ENCODE measurements at places on chromosomes 16 and 17.

DNA sequence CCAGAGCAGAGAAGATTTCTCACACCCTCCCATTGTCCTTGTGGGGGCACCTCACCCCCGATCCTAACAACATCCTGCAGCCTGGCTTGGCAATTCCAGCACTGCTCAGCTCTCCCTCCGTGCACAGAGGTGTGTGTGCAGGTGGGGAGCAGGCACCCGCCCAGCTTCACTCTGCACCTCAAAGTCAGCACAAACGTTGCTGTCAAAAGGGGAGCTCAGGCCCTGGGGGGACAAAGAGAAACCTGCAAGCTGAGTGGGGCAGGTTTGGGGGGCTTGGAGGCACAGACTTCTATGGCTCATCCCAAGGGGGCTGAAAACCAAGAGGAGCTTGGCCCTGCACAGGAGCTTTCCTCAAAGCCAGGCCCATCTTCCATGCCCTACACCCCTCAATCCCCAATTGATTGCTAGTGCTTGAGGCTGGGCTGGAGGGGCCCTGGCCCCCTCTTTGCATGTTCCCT, 231.9 kb upstream of the TNRC6C start:
- DNase-seq = no peak

DNA sequence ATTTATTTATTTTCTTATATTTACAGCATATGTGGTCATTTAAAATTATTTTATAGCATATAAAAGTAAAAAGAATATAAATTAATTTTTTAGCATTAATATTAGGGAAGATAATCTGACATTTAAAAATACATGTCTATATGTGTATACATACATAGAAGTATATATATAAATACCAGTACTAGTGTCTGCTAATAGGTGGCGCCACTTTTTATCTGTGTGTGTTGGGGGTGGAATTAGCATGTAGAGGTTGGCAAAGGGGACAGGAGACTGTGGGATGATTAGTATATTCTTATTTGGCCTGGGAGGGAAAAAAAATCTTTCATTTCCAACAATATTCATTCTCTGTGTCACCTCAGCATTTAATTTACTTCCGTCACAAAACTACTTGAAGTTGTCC, 359.1 kb downstream of the WWOX start:
- no peak for DNase-seq

DNA sequence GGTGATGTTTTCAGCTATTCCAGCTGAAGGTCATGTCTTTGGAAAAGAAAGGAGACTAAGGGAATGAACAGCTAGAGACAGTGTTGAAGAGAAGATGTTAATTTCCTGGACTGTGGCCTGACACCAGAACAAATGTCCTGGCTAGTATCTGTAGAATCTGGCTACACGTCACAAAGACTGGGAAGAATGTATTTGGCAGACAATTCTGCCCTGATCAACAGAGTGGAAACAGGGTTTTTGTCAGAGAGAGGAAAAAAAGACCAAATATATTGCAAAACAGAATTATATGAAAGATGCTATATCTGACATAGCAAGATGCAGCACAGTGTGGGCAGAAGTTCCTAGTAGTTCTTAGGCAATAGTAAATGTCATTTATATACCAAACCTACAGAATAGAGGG, 17.0 kb upstream of the ANKFN1 start:
- no peak for DNase-seq

GRCh38 chr16:16126896-16127295, 96.4 kb downstream of the ABCC6 start:
- DNase-seq = no peak

- DNase-seq = peak; percentile 12
Measured at GRCh38 chr16:73113336-73113735, 65.4 kb upstream of the ZFHX3 start.

DNA sequence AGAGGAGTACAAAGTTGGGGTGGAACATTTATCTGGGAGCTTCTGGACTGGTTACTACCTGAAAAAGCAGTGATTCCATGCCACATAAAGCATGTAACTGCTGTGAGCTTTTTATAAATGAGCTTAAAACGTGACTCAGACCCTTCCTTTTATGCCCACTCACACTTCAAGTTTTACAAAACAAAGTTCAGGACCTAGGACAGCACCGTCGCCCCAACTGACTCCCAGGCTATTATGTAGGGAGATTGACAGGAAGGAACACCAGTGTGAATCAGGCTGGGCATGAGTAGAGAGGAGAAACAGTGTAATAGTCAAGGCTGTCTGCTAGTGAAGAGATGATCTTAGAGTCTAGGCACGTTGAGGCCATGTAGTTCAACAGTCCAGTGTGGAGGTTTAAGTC, 91.6 kb upstream of the DNAH9 start:
- DNase-seq = peak; percentile 2

Measured in choroid plexus epithelial cell (primary cell).